Activated B cell treated with CpG ODN at 0.5 μM for 24 hours (primary cell): ENCODE measurements at places on chromosomes 2 and 18.

DNA sequence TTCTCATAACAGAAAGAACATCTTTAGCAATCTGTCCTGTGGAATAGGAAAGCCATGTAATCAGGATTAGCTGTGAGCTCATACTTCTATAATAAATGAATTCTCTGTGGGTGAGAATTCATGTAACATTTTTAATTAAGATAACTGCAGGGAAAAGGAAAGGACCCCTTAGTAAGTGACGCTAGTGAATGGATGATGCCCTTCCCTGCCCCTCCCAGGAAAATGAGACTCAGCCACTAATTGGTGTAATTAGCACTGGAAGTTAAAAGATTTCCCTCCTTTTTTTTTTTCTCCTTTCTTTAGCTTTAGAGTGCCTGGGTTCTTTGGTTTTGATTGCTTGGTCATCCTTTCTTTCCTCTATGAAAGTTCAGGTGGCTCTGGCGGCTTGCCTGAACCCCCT is 90.3 kb downstream of the VWA3B start:
- DNase-seq = no peak

DNA sequence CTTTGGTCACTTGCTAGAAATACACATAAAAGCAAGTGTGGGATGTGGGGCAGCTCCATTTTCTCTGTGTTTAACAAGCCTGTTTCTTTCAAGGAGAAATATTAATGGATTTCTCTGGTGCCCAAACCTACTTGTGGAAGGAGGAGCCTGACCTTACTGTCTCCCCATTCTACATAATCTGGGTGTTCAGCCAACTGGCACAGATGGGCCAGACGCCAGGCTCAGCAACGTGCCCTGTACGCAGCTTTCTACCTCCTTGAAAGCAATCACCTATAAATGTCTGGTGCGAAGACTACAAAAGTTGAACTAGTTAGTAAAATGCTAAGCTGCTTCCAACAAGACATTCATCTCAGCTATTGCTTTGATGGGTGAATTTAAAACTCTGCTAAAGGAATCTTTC is 33.2 kb upstream of the MYO3B start:
- DNase-seq = no peak

DNA sequence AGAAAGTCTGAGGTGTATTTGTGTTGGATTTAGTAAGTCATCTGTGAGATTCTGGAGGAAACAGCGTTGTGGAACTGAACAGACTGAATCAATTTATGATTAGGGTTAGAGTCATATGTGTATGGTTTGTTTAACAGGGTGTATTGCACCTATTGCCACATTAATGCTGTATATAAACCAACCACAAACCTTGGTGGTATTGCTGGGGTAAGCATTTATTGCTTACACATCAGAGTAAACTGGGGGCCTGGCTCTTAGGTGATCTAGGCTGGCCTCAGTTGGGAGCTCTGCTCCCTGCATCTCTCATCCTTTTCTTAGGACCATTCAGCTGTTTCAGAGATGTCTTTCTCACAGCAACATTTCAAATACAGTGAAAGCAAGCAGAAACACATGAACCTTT is 59.7 kb upstream of the GRB14 start:
- DNase-seq = no peak

GRCh38 chr18:58860747-58861231 is 3.9 kb upstream of the ZNF532 start:
- no peak for DNase-seq

- DNase-seq = no peak
Observed at GRCh38 chr18:60157810-60158209, 214.8 kb downstream of the MC4R start.

DNA sequence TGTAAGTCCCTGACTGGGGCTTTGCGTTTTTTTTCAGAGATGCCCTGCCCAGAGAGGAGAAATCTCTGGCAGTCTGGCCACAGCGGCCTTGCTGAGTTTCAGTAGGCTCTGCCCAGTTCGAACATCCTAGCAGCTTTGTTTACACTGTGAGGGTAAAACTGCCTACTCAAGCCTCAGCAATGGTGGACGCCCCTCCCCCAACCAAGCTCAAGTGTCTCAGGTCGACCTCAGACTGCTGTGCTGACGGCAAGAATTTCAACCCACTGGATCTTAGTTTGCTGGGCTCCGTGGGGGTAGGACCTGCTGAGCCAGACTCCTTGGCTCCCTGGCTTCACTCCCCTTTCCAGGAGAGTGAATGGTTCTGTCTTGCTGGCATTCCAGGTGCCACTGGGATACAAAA is 31.7 kb downstream of the L3MBTL4 start:
- DNase-seq = no peak

DNA sequence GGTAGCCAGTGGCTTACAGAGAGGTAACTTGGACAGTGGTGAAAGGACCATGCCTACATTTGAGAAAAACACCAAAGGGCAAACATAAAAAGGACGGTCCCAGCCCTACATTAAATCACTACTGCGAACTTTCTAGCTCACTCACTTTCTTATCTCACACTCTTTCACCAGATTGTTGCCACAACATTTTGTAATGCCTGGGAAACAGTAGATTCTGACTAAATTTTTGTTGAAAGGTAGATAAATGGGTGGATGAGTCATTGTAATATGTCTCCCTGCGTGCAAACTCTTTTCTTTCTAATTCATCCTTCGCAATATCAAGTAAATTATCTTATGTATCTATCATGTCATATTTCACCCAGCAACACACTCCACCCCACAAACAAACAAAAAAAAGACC is 192.2 kb downstream of the IRS1 start:
- no peak for DNase-seq

GRCh38 chr18:67428158-67428557 is 88.4 kb downstream of the DSEL start:
- DNase-seq = no peak

DNA sequence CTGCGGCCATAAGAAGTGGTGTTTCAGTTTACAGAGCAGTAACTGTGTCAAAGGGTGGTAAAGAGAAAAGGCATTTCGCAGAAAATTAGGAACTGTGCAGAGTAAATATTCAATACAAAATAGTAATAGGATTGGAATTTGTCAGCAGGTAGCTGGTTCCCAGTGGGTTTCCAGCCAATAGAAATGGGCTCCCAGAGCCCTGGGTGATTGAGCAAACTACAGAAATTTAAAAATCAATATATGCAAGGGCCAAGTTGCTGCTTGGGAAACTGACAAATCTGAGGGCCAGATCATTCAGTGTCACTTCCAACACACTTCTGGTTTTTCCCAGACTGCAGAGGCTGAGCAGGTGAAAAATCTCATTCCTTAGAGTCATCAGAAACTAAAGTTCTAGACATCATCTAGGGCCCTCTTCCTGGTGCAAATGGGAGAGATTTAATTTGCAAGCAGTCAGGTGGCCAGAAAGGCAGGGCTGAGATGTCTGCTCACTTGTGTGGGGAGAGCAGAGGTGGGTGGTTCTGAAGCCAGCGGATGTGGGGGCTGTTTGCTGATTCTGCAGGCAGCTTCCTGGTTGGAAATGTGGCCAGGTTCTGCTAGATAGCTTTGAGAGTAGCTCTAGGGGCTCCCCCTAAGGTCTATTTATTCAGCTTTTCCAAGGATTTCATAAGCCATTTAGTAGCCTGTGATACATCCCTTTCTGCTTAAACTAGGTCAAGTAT is 182.4 kb downstream of the NCK2 start:
- no peak for DNase-seq

DNA sequence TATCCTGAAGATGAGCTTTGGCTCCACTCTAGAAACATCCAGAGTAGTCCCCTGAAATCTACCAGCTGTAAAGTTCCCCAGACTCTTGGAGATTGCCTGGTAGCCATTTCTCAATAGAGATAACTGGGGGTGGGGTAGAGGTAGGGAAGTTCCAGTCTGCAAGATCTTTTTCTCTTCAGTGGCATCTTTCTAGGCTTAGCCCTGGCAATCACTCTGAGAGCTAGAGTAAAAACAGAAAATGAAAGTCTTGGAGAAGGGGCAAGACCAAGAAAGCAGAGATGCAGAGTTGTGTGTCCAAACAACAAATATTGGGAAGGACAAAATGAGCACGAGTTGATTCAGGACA is 41.8 kb upstream of the LCLAT1 start:
- DNase-seq = no peak

DNA sequence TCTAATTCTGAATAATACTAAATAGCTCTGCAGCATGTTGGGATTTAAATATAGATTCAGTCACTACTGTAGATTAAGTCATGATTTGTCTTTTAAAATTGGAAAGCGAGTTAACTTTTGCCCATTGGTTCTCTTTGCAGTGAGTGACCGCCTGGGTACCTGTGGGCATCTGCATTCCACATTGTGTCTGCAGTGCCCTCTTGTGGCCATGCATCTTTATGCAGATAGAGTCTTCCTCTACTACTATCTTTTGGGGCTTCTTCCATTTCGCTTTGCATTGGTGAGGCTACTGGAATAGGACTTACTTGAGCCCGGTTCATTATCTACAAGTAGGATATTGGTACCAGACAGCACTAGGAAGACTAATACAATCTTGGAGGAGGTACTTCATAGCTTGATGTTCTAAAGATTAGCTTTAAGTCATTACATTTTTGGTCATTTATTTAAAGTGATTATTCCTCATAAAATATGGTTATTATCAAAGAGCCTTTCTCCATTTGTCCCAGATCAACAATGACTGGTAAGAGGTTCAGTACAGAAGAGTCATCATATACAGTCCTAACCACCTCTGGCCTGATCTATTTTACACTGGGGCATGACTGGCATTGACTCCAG is 203.0 kb downstream of the SOCS6 start:
- no peak for DNase-seq

GRCh38 chr18:74219056-74219455 is 70.7 kb downstream of the TIMM21 start:
- DNase-seq = no peak

GRCh38 chr2:187532333-187533120 is 21.7 kb downstream of the TFPI start:
- DNase-seq = no peak

DNA sequence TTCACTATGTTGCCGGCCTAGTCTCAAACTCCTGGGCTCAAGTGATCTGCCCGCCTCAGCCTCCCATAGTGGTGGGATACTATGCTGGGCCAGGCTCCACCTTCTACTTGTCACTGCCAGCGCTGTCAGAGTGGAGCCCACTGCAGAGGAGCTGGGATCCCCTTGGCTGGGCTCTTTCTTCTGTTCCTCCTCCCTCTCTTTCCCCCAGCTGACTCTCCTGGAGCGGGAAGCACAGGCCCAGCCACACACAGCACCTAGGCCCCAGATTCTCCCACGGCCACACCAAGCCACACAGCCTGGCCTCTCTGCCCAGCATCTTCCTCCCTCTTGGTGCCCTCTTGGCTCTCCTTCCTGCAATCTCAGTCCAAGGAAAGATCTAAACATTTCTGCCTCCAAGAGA is 3.7 kb upstream of the GAREM2 start:
- no peak for DNase-seq

- DNase-seq = no peak
Observed at GRCh38 chr2:64331114-64331645, 122.8 kb upstream of the LGALSL start.

DNA sequence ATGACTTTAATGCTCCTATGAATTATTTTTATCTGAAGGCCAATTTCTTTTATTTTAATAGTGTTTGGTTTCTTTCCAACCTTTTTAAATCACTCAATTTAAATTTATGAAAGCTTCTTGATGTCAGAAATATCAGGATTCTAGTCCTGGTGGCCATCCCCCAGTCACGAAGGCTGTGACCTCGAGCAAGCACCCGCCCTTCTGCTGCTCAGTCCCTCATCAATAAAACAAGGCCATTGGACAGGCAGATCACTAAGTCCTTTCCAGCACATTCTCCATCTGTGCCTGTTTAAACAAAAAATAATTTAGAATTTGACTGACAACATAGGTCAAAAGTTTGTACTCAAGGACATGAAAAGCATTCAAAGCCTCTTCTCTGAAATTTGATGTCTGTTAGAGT is 483.6 kb upstream of the VRK2 start:
- no peak for DNase-seq

DNA sequence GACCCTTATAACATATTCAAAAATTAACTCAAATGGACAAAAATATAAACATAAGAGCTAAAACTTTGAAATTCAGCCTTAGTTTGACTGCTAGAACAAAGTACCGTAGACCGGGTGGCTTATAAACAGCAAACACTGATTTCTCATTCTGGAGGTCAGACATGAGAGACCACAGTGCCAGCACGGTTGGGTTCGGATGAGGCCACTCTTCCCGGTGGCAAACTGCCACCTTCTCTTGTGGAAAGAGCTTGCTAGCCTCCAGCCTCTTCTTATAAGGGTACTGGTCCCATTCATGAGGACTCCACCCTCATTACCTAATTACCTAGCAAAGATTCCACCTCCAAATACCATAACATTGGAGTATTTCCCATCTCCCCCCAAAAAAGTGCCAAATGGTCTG is 91.3 kb downstream of the FAM210A start:
- DNase-seq = no peak

DNA sequence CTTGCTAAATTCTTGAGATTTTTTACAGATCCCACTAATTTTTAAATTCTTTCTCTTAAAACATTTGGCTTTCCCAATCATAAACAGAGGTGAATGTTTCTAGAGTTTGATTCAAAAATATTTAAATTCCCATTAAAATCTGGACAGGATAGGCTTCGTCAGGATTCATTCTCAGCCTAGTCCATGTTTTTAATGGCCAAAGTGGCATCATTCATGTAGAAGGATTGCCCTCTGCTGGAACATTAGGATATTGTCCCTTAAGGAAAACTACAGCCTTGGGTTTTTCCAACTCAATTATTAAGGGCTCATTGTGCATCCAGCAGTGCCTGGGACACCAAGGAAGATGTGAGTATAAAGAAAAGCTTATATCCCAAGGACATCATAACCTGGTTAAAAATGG is 71.7 kb downstream of the TPGS2 start:
- no peak for DNase-seq

DNA sequence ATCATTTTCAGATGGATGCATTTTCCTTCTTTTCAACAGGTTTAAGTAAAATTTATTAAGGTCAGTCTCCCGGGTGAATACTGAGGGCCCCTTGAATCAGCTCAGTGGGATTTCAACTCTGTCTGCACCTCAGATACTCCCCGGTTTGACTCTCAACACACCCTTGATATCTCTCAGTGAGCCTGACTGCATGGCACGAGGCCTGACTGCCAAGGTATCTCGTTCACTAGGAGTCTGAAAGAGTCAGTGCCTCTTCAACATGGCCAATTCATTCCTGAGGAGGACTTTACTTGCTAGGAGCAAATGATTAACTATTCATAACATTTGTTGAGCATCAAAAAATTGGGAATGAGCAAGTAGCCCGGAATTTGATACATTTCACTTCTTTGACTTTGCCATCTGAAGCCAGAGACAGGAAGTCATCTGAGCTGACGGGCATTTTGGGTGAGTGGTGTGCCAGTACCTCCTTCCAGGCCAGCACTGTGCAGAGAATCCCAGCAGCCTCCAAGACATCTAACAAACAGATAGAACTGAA is 81.0 kb downstream of the VAPA start:
- no peak for DNase-seq
